ENCODE measurements at places on chromosomes 5 and 9.

DNA sequence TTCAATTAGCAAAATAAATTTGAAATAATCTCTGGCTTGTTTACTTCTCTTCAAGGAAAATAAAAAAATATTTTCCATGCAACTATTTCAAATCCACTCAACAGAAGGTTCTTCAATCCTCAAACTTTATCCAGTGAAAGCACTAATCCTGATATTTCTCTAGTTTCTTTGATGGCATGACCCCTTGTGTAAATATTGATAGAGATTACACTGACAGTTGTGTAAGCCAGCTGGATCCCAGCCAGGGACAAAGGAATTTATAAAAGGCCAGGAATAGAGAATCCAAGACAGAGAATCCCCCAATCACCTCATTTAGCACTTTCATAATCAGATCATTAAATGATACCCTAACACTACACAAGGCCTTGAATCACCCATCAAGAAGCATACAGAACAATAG, 135.2 kb downstream of the GNA14 start:
- no peak for DNase-seq

- no peak for DNase-seq
These were observed 47.9 kb downstream of the MFAP3 start for GRCh38 chr5:154086641-154087040.

DNA sequence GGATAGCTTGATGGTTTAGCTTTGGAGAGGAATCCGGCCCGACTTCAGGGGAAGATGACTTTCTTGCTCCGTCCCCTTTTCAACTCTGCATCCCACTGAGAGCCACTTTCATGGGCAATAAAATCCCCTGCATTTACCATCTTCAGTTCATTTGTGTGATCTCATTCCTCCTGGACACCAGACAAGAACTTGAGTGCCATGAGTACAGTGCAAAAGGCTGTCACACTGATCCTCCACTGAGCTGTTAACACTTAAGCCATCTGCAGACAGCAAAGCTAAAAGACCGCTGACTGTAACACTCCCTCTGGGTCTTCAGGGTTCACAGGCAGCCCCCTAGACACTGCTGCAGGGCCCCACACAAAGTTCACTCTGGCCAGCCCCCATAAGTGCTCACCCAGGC, 48.3 kb upstream of the TCERG1 start:
- no peak for DNase-seq

DNA sequence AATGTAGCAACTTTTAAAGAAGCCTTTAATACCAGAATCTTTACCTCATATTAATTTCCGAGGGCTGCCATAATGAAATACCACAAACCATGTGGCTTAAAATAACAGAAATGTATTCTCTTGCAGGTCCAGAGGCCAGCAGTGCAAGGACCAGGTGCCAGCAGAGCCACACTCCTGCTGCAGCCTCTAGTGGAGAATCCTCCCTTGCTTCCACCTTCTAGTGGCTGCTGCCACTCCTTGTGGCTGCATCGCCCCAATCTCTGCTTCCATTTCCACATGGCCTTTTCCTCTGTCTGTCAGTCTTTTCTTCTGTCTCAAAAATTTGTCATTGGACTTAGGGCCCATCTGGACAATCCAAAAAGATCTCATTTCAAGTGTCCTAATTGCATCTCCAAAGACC, 401.5 kb downstream of the EFNA5 start:
- DNase-seq = no peak

DNA sequence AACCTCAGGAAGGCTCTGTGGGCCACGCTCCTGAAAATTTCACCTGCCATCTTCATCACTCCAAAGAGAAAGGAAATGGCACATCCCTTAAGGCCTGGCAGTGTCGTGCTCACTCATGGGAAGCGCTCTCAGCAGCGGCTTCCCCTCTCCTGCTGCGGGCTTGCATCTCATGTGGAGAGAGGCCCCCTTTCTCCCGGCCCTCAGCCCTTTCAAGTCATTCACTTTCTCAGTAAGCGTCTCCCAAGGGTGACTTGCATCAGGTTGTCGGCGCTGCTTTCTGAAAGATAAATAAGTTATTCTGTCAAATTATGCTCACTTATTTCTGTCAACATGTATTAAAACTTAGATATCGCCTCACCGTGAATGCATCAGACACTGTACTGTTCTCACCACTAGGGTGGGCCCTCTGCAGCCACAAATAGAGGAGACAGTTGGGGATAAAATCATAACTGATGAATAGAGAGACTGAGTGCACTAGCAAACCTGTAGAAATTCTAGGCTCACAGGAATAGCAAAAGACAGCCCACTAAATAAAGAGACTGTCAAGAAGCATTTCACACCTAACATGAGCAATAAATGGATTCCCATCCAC, 174.6 kb downstream of the RFK start:
- DNase-seq = no peak

GRCh38 chr5:156812959-156813358, 37.1 kb upstream of the PPP1R2B start:
- no peak for DNase-seq

- no peak for DNase-seq
These were observed 104.7 kb upstream of the PHYKPL start for GRCh38 chr5:178337334-178337741.

DNA sequence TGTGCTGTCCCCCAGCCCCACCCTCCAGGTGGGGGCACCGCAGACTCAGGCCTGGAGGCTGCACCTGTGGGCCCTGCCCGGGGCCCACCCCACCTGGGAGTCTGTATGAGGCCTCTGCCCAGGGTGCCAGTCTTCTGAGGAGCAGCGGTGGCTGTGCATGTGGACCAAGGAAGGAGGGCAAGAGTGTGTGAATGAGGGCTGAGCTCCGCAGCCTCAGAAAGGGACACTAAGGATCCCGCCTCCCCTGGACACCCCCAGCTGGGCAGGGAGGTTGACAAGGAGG, 19.1 kb downstream of the FGD3 start:
- DNase-seq = no peak

DNA sequence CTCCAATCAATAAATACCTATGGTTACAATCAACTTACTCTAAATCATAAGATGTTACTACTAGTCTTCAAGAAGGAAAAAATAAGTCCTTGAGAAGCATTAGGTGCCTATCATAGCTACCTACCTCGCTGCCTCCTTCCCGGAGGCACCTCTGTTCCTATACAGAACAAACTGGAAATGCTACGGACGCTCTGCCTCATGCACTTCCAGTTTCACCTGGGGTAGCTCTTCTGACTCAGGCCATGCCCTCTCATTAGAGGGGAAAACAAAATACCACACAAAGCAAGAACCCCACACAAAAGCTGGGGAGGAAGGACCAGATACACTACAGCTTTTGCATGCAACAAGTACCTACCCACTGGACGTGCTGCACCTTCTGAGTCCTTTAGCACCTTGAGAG, 12.4 kb downstream of the SPRY4 start:
- DNase-seq = no peak

- peak; percentile 43 for DNase-seq
These were observed 26.4 kb downstream of the FGF18 start for GRCh38 chr5:171445644-171446516.

DNA sequence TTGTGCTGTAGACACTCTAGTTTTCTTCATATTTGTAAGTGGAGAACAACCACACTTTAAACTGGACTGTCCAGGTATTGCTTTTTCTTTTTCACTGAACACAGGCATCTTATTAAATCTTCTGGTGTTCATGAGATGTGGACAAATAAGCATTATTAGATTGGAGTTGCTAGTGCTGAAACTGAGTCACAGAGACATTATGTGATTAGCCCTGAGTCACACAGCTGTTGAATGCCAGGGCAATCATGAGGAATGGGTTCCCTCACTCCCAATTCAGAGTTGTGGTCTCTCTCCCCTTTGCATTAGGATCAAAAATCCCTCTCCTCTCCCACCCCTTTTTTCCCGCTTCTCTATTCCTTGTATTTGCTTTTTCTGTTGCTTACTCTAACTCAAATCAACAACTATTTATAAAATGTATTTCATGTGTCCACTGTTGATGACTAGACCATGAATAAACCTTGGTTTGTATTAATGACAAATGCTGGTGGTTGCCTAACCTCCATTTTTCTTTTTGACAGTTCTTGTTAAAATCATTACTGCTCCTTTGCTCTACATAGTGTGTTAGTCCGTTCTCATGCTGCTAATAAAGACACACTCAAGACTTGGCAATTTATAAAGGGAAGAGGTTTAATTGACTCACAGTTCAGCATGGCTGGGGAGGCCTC, 738.2 kb downstream of the BRINP1 start:
- DNase-seq = no peak

DNA sequence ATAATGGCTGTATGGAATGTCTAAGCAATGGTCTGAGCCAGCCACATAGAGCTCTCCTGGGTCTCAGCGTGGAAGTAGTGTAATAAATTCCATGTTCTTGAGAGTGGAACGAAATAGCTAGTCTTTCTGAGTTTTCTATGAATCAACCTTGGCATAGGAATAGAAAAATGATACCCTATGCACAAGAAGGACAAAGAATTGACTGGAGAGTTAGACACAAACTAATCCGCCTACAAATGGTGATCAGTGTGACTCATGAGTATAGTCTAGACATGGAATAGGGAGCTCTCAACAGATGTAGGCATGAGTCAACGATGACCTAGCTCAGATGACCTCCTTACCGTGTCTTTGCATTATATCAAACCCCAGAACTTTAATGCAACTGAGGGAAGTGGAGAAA, 256.8 kb upstream of the GRIN3A start:
- DNase-seq = peak; percentile 32

GRCh38 chr5:16577677-16578076, 39.1 kb downstream of the RETREG1 start:
- no peak for DNase-seq

DNA sequence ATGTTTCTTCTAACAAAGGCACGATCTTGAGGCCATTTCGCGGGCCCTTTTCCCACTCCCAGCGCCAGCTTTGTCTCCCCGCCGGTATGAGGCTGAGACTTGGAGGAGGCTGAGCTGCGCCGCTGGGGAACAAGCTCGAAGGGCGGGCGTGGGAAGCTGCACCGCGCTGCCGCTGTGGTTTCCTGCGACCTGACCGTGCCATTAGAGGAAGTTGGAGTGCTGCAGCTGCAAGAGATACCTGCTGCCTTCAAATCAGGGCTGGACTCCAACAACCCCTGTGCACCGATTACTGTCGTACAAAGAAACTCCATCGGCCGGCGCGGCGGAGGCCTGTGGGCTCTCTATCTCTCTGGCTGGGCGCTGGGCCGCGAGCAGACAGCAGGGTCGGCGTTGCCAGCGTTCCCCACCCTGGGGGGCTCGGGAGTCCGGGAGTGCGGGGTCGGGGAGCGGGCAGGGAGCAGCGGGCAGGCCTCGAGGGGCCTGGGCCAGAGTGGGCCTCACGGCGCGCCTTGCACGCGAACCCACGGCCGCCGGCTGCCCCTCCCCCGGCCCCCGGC, 1.3 kb upstream of the ERBIN start:
- no peak for DNase-seq

DNA sequence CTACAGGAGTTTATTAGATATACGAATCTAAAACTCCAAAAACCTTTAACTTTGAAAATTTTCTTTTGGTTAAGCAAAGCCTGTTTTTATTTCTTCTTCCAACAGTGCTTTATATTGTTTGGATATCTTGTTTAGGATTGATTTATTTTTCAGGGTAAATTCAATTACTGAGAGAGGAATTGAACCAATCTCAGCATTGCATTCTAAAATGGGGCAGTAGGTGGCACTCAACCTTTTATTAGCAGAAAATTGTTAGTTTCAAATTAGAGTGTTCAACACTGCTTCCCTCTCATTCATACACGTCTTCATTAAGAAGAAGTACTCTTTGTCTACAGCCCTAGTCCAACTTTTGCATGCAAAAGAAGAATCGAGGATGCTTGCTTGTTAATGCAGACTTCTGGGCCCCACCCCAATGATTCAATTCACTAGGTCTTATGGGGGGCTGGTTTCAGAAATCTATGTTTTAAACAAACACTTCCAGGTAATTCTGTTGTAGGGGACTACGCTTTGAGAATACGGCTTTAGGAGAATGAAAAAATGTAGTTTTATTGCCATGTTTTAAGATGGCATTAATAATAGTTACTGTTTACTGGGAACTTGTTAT, 26.6 kb downstream of the MRPL22 start:
- DNase-seq = no peak

- DNase-seq = no peak
These were observed 66.4 kb downstream of the SHC3 start for GRCh38 chr9:89112243-89112642.

- DNase-seq = no peak
These were observed 38.6 kb downstream of the EXOSC2 start for GRCh38 chr9:130732136-130732535.

DNA sequence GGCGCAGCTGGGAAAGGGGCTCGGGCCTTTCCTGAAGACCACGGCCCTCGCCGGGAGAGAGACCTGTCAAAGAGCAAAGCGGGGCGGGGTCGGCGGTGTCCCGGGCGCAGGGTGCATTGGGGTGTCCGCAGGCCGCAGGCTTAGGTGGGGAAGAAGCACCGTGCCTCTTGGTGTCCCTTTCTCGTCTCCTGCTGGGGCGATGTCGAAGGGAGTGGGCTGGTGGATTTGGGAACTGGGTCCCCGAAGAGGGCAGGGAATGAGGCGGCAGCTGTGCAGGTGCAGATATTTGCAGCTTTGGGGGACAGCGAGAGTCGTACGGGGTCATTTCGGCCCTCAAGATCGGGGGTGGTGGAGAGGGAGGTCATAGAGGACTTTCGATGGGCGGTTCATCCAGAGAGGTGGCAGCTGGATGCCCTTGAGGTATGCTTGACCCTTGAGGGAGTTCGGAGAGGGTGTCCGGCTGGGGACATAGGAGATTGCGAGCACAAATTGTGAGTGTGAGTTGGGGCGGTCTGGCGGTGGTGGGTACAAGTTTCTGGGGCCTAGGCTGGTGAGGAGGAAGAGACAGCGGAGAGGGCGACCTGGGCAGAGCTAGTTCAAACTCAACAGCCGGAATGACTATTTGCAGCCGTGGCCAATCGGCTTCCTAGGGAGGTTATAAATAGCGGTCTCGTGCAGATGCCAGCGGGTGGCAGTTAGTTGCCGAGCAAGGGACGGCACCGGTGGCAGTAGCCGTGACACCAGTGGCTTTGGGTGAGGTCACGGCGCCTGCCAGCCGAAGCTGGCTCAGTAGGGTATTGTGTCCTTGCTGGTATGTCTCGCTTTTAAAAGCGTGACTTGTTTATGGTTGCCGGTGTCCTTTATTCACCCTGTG, 601 bp downstream of the NNT start:
- DNase-seq = no peak

DNA sequence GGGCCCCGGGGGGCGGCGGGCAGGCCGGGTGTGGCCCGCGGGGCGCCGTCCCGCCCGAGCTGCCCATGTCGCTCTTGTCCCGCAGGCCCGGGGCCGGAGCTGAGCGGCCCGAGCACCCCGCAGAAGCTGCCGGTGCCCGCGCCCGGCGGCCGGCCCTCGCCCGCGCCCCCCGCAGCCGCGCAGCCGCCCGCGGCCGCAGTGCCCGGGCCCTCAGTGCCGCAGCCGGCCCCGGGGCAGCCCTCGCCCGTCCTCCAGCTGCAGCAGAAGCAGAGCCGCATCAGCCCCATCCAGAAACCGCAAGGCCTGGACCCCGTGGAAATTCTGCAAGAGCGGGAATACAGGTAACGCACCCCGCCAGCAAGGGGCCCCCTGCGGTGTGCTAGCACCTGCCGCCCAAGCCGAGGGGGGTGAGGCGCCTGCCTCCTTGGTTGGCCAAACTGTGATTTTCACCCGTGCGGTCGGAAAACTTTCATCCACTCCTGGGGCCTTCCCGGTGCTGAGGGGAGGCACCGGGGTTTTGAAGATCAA, 32.1 kb downstream of the SMARCA2 start:
- no peak for DNase-seq

Data from fibroblast of skin of left biceps (primary cell).